ENCODE measurements at places on chromosomes 7 and 10.

GRCh38 chr7:102291056-102291915 lies 4.6 kb downstream of the SH2B2 start:
- no peak for DNase-seq

DNA sequence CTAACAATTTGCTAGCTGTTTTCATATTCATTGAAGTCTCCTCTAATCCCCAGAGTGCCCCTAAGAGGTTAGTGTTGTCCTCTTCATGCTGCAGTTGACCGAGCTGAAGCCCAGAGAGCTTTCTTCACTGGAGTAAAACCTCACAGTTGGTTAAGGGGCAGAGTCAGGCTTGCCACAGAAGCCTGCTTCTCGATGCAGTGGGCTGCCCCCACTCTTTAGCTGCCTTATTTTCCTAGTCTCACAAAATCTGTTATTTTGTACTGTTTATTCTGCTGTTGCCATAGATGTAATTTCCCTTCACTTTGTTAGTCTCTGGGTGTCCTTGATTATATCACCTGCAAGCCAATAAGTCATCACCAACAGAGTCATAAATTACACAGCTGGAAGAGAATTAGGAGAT lies 56.3 kb upstream of the ZPBP start:
- no peak for DNase-seq

DNA sequence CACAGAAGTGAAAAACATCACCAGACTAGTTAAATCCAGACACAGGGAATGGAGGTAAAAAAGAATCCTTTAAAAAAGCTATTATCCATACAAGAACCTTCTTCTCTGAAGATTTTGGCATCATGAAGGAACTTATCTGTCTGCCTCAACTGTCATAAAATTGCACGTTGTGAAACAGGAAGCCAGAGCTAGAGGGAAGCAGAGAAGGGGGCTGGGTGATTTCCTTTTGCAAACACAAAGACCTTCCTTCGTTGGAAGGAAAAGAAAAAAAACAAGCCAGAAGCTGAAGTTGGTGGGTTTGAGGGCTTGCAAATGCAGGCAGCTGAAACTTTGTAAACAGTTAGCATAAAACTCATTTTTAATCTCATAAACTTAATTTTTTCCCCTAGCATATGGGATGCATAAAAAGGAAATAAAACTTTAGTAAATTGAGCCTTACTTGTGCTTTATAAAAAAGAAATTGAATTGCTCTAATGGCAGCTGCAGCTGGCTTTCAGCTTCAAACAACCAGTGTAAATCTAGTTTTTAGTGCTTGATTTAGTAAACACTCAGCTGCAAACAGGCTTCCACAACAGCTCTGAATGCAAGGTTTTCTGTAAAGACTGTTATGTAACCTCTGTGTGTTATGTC lies 101.6 kb downstream of the OTUD1 start:
- no peak for DNase-seq

DNA sequence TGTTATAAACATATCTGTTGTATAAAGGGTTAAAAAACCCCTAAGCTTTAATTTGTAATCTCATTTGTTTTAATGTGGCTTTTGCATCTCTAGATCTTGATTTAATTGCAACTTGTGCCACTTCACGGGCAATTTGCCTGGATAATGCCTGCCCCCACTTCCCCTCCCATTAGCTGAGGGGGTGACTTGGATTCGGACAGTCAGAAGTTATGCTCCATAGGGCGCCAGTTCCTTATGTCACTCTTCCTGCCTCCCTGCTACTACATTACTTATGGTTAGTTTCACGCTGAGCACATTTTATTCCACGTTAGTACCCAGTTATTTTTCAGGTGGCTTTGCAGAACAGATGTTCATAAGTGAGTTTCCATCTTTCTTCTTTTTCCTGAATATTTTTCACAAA lies 1015.2 kb upstream of the PHF14 start:
- DNase-seq = no peak

DNA sequence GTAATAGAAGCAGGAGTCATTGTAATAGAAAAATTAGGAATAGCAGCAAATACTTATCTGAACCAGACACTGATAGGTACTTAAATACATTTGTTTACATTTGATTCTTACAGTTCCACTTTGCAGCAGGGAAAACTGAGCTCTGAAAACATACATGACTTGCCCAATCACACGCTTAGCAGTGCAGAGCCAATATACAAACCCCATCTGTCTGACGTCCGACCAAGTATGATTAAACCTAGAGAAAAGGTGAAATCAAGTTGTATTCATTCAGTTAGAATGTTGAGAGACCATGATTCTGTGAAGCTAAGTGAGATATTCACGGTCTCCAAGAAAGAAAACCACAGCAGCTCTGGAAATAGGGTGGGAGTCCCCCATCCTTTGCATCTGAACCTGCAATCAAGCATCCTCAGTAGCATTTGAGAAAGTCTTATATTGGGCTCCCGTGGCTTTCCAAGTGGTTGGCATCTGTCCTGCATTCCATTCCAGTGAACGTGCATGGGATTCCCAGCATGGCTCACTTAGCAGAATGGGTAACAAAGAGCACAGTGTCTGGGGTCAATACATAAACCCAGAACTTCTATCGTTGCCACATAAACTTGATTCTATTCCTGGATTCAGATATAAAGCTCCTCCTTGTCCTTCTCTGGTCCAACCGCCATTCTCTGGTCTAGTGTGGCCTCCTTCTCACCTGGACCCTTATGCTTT lies 148.7 kb upstream of the RSU1 start:
- DNase-seq = no peak

GRCh38 chr10:101776161-101776817 lies 375 bp upstream of the FGF8 start:
- peak; percentile 17 for DNase-seq

GRCh38 chr7:67391168-67391567 lies 394.5 kb downstream of the TYW1 start:
- DNase-seq = no peak

DNA sequence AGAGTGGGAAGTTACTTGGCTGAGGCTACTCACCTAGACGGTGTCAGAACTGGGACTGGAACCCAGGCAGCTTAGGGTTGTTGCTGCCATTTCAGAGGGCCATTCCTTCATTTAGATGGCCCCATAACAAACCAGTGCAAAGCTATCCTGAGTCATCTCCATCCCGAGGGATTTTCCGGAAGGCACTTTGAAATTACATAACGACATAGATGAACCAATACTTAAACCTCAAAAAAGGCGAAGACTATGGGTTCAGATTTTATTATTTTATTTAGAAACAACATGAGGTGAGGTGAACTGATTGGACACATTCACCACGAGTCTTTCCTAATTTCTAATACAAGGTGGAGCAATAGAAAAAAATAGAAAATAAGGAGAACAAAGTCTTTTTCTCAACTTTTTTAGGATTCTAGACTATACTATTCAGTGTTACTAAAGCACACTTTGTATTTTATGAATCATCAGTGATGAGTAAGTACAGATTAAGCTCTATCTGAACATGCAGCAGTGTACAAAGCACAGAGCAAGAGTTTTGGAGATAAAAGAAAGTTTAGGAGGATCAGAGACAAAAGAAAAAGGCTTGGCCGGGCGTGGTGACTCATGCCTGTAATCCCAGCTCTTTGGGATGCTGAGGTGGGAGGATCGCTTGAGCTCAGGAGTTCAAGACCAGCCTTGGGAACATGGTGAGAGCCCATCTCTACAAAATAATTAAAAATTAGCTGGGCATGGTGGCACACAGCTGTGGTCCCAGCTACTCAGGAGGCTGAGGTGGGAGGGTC lies 79.5 kb upstream of the SVIL start:
- no peak for DNase-seq

GRCh38 chr10:11670381-11670780 lies 58.9 kb upstream of the USP6NL start:
- DNase-seq = no peak

DNA sequence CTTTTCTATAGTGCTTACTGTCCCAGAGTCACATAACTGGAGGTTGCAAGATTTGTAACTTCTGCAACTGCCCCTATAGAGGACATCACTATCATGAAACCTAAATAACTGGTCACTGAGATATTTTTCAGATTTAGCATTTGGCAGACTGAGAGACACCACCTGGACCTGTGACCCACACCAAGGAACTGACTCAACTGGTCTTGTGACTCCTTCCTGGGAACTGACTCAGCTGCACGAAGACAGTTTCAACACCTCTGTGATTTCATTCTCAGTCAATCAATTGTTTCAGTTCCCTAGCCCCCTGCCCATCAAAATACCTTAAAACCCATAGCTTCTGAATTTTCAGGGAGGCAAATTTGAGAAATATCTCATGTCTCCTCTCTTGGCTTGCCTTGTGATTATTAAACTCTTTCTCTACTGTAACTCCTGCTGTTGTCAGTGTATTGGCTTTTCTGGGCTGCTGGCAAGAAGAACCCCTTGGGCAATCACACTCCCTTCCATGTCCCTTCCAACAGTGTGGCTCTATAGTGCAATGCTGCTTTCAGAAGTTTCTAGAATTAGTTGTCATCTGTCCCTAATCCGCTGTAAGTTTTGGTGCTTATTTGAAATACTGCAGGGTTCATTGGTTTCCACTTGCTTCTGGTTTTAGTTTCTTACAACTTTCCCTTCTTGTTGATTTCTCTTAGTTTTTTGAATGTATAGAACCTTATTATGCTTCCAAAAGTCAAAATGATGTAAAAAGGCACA lies 127.8 kb upstream of the ADCY1 start:
- DNase-seq = no peak

DNA sequence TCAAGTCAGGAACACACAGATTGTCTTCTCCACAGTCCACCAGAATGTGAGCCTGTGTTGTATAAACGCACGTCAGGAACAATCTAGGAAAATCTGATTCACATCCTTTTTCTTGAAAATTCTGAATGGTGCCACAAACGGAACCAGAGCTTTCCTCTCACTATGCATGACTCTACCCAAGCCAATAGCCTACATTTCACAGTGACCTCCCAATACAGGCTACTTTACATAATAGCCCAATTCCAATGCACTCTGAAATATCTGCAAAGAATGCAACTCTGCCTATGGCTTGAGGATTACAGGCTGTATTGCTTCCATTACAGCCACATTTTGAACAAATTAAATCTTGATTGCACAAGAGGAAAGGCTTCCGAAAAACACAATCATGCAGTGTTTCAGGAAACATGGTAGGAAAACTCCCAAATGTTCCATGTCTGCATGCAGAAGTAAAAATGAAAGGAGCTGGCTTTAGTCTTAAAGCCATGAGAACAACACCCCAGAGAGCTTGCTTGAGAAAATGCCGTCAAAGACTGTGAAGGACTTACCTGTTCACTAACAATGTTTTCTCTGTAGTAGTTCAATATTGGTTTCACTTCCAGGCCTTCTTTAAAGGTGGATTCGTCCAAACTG lies 113.9 kb downstream of the ITGA8 start:
- no peak for DNase-seq

DNA sequence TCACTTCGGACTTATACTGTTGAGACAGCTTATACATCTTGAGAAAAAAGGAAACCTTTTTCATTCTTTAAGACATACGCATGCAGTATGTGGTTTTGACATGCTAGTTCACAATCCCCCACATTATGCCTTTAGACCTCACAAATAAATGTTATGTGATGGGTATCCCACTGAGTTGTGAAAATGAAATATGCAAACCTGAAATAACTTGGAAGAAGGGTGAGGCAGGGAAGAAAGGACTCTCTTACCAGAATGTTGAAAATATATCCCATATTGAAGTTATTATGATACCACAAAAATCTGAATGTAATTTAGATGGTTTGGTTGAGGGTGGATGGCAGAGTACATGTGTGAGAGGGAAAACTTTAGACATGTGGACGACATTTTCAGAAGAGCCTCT lies 379.8 kb downstream of the BBS9 start:
- no peak for DNase-seq

- DNase-seq = no peak
Observed at GRCh38 chr7:367351-367901, 77.5 kb downstream of the FOXL3 start.

DNA sequence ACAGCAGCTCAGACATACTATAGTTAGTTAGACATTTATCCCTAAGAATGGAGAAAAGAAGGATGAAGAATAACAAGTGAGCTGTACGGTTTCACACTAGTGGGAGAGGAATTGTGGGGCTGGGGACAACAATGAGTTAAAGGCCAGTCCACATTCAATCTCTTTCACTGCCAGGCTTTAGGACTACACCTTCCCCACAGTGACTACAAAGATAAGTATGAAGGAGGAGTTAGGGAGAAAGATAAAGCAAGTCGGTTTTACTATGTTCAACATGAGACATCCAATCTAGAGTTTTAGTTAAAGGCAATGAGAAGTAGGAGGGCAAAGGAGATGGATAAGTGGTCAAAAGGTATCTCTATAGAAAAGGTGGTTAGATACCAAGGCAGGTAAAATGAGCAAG lies 16.3 kb downstream of the ARHGAP12 start:
- DNase-seq = no peak

DNA sequence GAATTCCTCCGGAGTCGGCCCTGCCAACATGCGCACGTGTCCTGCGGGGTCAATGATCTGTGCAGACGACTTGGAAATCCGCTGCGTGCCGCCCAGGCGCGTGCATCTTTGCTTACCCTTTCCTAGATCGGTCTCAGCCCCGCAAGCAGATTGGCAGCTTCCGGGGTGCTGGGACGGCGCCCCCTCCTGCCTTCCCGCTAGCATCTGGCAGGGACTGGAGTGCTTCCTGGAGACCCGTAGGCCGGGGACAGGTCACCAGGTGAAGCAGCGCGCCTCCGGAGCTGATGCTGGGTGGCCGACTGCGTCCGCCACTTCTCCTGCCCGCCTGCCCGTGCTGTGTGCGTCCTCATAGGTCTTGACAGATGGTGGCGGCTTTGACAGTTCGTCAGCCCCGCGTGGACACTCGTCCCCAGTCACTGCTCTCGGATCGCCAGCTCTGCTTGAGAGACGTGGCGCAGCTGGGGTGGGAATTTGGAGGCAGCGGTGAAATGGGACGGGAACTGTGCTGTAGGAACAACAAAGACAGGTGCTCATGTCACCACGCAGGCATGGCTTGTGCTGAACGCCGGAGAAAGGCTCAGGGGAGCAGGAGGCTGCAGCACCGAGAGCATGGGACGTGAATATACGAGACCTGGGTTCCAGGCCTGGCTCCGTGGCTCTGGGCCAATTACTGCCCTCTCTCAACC lies 21.9 kb upstream of the KCNK18 start:
- no peak for DNase-seq

DNA sequence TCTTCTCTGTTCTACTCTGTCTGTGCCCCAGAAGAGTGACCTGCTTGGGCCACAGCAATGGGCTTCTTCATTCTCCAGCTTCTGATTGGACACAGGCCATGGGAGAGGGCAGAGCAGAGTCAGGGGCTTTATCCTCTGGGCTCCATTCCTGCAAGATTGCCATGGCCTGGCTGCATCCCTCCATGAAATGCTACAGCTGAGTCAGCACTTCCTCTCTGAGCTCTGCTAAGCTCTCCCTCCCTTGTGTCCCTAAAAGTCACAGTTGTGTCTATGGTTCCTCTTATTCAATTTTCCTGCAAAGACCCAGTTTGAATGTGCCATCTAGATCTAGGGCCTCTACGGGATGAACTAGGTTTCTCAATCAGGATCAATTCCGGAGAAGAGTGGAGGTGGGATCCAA lies 903.8 kb downstream of the TYW1 start:
- no peak for DNase-seq

Data from stimulated activated CD4-positive, alpha-beta T cell treated with anti-CD3 and anti-CD28 coated beads, Interleukin-2, amount 100 ng/mL, for 24 hours (primary cell).